T-helper 17 cell (primary cell): ENCODE measurements at places on chromosomes 4 and X. TPM values are rescaled to one million over a fixed set of nuclear protein-coding genes. Genes with fewer than 3 reads are reported as not detected.
A peak's percentile ranks its signal among the peaks of the same experiment; 100 is the strongest.

UGT2B11 gene
- not detected for total RNA-seq

GPR82 gene
- not detected for total RNA-seq

STX18 gene
- total RNA-seq, result 21.7 TPM

TRIM75 gene
- not detected for total RNA-seq

DNA sequence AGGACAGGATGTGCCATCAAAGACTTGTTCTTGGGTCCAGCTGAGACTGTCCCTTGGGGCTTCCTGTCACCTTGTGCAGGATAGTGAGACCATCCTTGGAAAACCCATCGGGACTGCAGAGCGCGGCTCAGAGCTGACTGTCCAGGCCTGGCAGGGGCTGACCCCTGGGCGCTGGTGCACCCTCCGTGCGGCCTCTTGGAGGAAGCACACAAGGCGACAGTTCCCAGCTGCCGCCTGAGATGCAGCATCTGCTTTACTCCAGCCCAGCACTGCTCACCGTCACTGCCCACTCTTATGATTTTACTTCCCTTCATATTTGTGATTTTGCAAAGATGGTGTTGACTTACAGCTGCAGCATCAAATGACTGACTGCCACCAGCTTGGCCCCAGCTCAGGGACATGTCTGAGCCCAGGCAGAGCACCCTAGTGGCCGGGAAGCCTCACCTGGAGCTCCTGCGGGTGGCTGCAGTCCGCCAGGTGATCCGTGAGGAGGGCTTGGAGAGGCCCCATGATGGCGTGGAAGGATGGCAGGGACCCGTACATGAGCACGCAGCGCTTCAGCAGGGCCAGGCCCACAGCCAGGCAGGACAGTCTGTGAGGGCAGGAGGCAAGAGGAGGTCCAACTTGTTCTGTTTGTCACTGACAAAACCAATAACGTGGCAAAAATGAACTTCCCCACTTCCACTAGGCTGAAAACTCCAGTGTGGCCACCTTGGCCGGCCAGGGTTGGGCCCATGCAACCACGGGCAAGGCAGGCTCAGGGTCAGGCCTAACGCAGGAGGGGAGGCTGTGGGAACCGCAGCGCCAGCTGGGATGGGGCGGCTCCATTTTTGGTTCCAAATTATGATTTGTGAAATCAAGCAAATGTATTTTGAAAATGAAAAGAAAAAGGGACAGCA lies 21.8 kb downstream of the NOP14 start:
- DNase-seq, result no peak

DNA sequence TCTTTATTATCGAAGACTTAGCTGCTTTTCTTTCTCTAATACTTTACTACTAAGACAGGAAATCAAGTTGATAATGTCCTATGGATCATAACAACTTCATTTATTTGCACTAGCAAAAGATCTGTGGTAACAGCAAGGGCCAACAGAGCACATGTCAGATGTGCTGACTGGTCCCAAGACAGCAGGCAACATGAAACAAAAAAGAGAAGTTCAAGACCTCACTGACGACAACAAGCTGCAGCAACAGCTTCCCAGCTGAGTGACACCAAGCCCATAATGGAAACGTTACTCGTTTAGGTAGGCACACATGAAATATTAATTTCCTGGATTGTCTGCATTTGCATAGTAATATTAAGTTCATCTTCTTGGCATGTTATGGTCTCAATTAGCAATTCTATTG lies 126.9 kb downstream of the UNC5C start:
- DNase-seq, result no peak

GRCh38 chr4:154304679-154305078 lies 186.9 kb downstream of the DCHS2 start:
- no peak for DNase-seq

DNA sequence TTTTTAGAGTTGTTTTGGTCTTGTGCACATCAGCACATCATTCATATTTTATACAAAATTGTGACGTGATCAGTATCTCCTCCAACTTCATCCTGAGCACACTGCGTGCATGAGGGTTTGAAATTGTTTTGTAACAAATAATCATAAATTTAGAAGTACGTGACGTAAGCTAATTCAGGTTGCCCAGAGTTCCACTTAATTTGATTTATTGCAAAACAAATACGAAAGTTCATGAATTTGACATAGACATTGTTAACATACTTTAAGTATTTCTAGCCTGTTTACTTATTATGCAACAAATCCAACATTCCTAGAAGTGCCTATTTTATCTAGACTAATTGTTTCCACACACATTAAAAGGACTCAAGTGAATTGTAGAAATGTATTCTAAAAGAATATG lies 48.3 kb downstream of the MAP7D3 start:
- no peak for DNase-seq

- no peak for DNase-seq
These were observed 95.0 kb downstream of the NYX start for GRCh38 chrX:41542135-41542534.

- DNase-seq, result no peak
These were observed 47.9 kb downstream of the FAM13A start for GRCh38 chr4:89009115-89009514.

- DNase-seq, result no peak
These were observed 34.9 kb downstream of the ASB9 start for GRCh38 chrX:15235001-15235400.

DNA sequence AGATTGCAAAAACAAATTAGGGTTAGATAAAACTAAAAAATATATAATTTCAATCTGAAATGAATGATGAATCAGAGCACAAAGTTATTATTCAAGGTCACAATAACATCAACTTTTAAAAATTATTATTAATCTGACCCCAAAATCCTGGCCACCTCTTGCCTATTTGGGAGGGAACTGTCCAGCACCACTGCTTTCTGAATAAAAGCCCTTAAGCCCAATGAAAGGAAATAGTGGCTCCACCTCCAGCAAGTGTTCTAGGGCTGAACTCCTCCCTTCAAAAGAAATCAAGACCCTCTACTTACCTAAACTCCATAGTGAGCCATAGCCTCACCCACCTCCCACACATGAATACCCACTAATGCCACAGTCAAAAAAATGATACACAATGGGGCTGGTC lies 208.2 kb downstream of the PARM1 start:
- no peak for DNase-seq

DNA sequence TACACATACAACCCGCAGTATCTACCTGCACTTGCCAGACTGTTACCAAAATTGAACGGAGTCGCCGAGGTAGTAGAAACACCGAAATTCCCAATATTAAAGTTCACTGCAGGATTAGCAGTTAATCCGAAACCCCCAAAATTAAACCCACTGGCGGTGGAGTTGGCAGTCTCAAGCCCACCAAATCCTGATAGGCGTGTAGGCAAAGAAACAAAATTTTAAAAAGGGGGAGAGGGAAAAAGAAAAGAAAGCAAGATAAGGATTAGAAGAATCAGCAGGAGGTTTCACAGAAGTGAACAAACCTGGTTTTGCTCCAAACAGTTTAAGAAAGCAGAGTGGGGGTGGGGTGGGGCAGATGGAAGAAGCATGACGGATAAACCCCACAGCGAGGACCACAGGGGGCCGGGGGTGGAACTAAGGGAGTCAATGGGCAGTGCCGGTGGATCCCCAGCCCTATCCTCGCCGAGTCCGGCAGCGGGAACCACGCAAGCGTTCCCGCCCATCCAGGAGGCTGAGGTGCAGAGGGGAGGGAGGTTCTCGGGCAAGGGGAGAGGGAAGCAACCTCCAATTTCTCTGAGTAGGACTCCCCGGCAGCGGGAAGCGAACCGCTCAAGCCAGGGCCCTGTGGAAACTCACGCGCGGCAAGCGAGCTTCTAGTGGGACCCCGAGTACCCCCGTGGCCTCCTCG lies 599 bp downstream of the NUP54 start:
- peak; percentile 17 for DNase-seq

DNA sequence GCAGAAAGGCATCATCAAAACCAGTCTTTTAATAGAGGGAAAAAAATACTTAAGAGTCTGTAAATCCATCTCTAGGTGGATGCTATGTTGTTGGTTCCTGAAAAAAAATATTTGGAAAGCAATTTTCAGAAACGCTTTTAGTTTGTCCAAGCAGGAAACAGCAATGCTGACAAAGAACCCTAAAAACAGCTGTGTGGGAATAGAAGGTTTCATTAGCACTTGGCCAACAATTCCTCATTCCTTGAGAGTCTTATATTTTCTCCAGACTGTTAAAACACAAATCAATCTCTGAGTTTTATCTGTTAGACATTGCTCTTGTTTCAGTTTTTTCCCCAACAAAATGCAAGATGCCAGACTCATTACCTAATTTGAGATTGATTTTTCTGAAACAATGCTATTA lies 6.4 kb downstream of the MXRA5 start:
- no peak for DNase-seq

DNA sequence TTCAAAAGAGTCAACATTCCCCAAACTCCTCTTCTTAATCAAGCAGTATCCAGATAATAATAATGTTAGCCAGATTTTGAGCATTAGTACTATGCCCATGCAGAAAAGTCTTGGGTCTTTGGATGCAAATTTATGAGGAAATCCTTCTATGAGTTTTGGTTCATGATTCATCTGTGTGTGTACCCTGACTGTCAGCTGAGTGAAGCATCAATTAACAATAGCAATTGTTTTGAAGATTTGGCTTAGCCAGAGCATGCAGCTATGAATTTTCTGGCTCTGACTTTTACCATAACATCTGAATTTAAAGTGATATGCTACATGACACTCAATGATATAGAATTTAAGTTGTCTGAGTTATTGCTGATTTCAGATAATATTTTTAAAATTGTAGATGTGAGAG lies 145.8 kb downstream of the KLHL4 start:
- DNase-seq, result no peak
